ENCODE measurements at places on chromosomes 12 and 14. TPM values are rescaled to one million over a fixed set of nuclear protein-coding genes. Genes with fewer than 3 reads are reported as not detected.
A peak's percentile ranks its signal among the peaks of the same experiment; 100 is the strongest.

Gene ALDH1L2
- total RNA-seq: 63.9 TPM

DNA sequence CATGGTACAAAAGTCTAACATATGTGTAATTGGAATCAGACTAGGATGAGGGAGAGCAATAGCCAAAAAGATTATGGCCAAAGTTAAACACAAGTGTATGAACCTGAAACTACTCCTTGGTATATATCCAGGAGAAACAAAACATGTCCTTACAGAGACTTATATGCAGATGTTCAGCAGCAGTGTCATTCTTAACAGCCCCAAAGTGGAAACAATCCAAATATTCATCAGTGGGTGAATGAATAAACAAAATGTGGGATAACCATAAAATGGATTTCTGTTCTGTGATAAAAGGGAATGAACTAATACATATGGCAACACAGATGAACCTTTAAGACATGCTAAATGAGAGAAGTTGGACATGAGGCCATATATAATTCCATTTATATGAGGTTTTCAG is 30.2 kb downstream of the PWP1 start:
- DNase-seq: no peak

- DNase-seq: peak; percentile 43
Measured at GRCh38 chr12:131117438-131118245, 163.9 kb downstream of the ADGRD1 start.

DNA sequence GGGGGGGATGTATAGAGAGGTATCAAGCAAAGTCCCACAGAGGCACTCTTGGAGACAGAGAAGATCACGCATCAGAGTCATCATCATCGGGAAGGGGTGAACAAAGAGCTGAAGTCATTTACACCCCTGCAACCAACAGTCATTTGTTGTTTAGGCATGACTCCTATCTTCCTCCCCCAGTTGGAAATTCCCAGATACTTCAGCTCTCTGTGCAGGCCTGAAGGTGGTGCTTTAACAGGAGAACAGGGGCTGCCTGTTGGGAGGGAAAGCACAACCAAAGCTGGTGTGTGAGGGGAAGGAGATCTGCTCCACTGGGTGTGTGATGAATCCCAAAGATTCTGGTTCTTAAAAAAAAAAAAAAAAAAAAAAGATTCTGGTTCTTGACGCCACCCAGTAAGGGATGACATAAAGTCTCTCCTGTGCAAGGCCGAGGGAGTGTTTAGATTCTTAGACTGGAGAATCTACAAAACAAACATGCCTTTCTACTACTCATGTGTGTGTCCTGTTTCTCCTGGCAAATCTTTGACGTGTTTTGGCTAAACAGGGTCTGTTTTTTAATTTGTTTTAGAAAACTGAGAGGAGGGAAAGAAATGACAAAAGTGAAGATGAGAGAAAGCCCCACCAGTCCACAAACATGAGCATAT is 121.0 kb upstream of the ARHGAP5 start:
- DNase-seq: no peak

DNA sequence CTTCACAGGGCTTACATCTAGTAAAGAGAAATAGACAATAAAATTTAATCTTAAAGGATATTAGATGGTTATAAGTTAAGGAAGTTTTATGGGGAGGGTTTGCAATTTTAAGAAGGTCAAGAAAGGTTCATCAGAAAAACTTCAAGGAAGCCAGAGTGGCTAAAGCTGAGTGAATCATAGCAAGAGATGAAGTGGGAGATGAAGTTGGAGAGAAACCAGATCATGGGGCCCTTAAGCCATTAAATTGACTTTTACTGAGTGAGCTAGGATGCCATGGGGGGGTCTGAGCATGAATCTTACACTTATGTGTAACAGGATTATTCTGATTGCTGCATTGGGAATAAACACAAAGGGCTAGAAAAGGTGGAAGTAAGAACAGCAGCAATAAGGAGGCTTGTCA is 189.2 kb downstream of the LRIG3 start:
- DNase-seq: no peak

DNA sequence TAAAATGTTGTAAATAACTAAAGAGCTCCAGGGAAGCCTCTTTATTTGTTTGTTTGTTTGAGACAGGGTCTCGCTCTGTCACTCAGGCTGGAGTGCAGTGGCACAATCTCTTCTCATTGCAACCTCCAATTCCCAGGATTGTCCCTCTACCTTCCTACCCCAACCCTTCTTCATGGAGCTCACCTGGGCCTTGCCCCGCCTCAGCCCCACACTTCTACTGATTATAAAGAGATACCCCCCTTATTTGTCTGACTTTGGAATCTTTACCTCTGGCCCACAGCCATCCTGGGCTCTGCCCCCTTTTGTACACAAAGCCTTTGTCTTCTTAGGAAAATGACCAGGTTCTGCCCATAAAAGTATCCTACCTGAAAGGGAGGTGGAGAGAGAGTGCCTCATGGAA is 9.1 kb upstream of the BLTP3B start:
- DNase-seq: no peak

DNA sequence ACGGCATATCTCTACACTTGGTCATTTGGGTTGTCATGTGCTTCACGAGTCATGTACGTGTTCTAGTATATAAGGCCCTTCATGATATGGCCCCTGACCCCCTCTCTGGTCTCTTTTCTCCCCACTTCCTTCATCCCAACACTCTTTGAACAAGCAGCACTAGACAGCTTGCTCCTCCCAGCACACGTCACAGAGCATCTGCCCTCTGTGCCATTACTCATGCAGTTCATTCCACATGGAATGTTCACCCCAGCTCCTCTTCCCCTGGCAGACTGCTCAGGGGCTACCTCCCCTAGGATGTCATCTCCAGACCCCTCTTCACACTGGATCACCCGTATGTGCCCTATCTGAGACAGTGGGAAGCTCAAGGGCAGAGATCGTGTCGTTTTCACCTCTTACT is 14.1 kb upstream of the LRP1-AS start:
- peak; percentile 97 for DNase-seq

DNA sequence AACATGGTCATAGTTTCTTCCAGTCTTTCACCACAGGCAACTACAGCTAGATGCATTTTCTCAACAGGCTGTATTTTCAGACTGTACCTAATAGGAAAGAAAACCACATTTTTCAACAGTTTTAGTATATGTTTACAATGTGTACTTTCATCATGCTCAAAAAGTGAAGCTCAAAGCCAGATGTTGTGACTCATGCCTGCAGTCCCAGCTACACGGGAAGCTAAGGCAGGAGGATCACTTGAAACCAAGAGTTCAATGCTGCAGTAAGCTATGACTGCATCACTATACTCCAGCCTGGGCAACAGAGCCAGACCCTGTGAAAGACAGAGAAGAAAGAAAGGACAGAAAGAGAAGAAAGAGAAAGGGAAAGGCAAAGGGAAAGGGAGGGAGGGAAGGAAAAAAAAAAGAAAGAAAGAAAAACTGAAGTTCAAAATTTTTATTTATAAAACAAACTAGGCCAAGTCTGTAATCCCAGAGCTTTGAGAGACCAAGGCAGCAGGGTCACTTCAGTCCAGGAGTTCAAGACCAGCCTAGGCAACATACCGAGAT is 25.5 kb downstream of the GXYLT1 start:
- no peak for DNase-seq

DNA sequence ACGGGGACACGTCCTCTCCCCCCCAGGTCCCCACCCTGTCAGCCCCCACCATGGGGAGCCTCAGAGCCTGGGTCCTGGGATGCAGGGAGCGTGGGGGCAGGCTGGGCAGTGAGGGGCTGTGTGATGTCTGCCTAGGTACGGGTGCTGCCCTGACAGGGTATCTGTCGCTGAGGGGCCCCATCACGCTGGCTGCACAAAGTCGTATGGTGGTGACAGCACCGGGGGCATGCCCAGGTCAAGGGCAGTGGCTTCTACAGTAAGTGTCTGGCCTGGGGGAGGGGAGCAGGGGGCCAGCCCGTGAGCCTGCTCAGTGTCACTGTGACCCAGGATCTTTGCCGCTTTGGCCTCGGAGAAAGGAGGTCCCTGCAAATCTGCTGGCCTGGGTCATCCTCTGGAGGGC is 23.3 kb downstream of the PAPLN start:
- peak; percentile 76 for DNase-seq

DNA sequence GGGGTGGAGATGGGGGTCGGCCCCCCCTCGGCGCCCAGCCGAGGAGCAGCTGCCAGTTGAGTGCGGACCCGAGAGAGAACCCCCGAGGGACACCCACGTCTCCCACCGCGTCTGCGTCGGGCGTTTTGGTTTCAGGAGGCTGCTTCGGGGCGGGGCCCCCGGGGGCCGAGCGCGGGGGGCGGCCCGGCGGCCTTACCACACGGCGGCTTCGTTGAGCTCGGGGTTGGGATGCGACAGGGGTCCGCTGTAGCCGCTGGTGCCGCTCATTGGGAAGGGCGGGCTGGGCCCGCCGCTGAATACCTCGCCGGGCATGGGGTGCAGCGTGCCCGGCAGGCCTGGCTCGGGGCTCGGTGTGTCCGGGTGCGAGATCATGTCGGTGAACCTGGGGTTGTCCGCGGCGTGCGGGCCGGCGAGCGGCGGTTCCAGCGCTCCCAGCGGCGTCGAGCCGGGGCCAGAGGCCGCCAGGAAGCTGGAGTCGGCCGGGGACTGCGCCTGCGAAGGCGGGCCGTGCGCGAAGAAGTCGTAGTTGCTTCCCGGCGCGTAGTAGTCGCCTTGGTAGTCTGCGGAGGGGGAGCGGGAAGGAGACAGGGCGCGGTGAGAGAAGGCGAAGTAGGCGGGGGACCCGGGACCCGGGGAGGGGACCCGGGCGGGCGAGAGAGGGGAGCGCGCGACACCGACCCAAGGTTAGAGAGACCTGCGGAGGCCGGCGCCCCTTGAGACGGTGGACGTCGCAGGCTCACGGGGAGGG is 8.5 kb downstream of the LHX5 start:
- DNase-seq: peak; percentile 81

DNA sequence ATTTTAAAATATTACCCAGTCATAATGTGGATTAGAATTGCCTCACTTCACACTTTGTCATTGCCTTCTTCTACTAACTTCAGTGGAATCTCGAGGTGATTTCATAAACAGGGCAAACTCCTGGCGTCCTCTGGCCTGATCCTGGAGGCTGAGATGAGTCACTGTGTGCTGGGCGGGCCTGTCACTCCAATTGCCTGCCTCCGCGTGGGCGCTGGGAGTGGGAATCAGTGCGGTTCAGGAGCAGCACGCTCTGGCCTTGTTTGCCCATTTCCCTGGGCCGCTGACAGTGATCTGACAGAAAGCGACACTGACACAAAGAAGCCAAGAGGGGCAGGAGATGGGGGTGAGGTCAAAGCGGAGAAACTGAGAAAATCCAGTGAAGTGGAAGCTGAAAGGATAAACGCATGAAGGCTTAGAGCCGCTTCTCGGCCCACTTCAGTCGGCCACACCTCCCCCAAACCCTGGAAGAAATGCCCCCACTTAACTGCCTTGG is 29.7 kb downstream of the LGR5 start:
- DNase-seq: peak; percentile 27

DNA sequence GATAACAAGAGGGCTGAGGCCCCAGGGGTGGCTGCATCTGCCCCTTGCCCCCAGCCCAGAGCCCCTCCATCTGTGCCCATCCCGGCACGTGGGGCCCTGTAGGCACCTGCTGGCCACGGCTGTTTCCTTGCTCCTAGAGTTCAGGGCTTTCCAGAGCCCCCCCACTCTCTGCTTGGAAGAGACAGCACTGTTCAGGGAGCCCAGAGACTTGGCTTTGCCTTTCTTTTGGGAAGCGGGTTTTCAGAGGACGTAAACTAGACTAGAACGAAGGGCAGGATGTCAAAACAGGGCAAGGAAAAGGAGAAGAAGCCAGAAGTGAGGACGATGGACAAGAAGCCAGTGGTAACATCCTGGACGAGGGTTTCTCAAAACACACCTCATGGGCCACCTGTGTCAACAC is 163.3 kb upstream of the LHX5 start:
- no peak for DNase-seq

DNA sequence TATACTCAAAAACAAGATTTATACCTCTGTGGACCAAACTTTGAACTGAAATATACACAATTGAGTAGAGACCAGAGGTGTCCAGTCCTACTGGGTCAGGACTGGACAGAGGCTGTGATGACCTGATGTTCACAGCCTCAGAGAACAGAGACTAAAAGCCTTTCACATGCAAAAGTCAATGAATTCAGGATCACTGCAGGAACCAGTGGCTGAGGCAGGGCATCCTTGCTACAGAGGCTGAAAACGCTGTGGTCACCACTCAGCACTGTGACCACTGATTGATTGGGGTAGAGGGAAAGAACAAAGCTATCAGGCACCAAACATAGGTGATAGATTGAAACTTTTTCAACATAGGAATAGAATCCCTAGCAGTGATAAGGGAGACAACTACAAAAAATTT is 25.1 kb downstream of the GRIP1 start:
- no peak for DNase-seq

DNA sequence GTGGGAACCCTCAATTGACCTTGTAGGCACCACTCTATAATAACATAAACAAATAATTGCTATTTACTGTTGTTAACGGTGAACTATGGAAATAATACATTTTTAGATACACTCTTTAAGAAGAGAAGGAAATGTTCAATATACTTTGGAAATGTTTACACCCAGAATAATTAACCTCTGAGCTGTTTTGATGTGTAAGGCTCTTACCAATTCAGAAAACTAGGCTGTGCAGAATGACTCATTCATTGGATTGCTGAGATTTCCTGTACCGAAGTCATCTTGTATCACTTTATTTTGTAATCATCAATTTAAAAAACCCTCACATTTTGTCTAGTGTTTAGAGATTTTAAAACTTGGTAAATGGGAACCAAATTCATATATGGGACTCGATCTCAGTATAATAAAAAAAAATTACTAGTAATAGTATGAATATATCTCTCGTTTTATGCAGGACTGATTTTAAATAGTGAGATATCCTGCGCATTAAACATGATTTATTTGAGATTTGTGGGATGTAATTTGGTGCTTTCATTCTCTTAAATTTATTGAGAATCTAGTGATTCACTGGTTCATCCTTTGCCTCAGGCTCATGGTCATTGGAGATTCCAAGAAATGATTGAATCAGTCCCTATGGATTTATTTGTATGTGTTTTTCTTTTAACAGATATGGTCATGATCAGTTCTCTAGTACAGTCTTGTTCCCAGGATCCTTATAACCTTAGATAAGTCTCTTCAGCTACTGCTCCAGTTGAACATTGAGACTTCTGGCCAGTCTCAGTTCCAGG is 3.9 kb downstream of the SAMD4A start:
- peak; percentile 82 for DNase-seq

DNA sequence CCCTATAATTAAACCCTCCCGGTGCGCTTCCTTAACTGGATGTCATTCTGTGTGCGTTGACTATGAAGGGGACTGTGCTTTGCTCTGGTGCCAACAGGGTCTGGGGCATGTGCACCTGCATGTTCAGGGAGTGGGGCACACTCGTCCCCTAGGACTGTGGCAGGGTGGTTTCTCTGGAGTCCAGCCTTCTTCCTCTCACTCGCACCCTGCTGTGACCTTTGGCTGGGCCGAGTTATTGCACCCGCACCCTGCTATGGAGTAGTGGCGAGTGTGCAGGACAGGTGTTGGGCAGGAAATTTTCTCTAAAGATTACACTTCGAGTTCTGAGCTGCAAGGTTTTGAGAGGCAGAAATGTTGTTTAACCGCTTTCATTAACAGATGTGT is 138.9 kb downstream of the PLXNC1 start:
- no peak for DNase-seq

- no peak for DNase-seq
Measured at GRCh38 chr12:40645361-40645760, 46.9 kb upstream of the CNTN1 start.

GRCh38 chr14:50425816-50426215 is 29.1 kb upstream of the CDKL1 start:
- no peak for DNase-seq

GRCh38 chr14:39218171-39218769 is 15.4 kb upstream of the MIA2 start:
- no peak for DNase-seq

- DNase-seq: no peak
Measured at GRCh38 chr14:52827426-52827825, 36.0 kb upstream of the GNPNAT1 start.

- no peak for DNase-seq
Measured at GRCh38 chr12:19398376-19399363, 40.6 kb upstream of the AEBP2 start.
